Effector CD4-positive, alpha-beta T cell (primary cell): ENCODE measurements at places on chromosomes 11 and 22.
A peak's percentile ranks its signal among the peaks of the same experiment; 100 is the strongest.

DNA sequence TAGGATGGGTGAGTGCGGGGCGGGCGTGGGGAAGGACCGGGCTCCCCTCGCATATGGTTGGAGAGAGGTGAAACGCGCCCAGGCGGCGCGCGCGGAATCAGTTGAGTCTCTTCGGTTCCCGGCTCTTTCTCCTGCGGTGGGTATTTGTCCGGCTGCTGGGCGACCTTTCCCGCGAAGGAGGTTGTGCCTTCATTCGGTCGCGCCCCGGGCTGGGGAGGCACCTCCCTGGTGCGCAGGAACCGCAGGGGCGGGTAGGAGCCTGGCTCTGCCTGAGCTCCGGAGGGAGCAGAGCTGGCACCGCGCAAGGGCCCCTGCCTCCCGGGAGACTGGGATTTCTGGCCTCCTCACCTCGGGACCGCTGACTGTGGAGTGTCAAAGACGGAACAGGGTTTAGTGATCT, 27.5 kb downstream of the SAA4 start:
- DNase-seq: no peak

GRCh38 chr22:49721211-49721763, 106.4 kb downstream of the BRD1 start:
- no peak for DNase-seq

GRCh38 chr11:110757066-110757465, 44.8 kb upstream of the ARHGAP20 start:
- DNase-seq: no peak

DNA sequence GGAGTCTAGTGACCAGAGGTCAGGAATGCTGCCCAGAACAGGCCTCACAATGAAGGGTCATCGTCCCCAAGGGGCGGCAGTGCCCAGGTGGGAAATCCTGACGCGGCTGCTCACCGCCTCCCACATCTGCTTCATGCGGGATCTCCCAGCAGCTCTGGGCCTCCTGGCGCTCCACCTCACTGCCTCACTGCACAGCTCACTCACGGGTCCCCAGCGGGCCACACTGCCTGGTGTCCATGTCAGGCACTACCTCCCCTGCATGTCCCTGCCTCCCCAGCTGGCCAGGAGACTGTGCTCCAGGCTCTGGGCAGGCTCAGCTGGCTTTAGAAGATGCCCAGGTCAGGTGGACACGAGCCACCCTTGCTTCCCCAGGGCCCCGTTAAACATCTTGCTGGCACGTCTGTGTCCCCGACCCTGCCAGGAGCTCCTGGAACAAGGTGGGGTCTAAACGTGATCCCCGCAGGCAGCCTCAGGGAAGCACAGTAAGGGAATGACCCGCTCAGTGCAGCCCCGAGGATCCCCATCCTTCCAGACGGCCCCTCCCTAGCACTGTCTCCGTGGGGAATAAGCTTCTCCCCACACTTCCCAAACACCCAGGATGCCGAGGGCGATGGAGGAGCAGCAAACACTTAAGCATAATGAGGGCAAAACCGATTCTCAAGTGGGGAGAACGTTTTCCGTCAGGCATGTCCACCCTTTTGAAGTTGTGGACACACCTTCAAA, 93.2 kb downstream of the TRMU start:
- no peak for DNase-seq

GRCh38 chr22:22710719-22711531, 66.5 kb downstream of the GGTLC2 start:
- DNase-seq: peak; percentile 78

GRCh38 chr11:22415476-22415875, 77.3 kb downstream of the SLC17A6 start:
- no peak for DNase-seq

GRCh38 chr22:44098966-44099530, 74.9 kb downstream of the PARVB start:
- DNase-seq: no peak

GRCh38 chr11:12716816-12717215, 42.6 kb downstream of the TEAD1 start:
- no peak for DNase-seq

DNA sequence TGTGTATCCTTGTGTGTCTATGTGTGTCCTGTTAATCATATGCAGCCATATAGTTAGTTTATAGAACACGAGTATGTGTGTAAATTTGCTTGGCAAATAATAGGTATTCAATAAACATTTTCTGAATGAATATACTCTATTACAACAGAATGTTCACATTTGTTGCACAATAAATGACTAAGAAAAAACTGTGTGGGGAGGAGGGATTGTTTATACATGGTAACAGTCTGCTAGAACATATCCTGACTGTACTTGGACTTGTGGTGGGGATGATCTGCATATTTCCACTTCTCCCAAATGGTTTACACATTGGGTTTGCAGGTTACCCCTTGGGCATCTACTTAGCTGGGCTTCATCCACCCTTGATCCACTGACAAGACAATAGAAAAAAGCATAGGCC, 194.6 kb downstream of the INSC start:
- DNase-seq: no peak

- no peak for DNase-seq
These were observed 422 bp upstream of the LGR4 start for GRCh38 chr11:27473017-27473406.

DNA sequence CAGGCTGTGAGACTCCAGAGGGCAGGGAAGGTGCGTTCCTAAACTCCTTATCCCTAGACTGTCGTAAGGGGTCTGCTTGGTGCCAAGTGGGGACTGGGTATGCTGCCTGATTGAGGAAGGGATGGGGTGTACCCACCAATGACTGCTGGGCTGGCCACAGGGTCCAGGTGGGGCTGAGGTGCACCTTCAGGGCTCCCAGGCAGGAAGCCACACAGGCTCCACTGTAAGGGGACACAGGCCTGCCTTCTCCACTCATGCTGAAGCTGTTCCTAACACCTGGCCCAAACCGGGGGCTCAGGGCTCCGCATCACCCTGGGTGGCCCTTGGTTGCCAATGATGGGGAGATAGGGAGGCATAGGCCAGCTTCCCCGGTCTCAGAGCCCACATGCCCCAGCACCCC, 20.4 kb downstream of the CABP7 start:
- no peak for DNase-seq

- no peak for DNase-seq
These were observed 824.5 kb upstream of the RAG2 start for GRCh38 chr11:37422511-37422910.

DNA sequence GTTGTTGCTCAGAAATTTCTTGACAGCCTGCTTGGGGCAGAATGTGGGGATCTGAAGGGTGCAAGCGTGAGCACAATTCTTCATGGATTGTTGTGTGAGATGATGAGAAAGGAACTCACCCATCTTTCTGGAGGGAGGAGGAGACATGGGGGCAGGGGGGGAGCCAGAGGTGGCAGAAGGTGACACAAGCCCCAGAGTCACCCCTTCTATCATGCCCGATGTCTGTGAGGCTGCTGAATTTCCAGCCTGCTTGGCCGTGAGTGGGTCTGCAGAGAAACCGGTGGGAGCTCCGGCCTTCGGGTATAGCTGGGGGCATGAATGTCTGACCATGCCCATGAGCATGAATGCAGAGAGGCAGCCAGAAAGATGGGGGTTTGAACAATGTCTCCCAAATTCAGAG, 870.7 kb downstream of the TBC1D22A start:
- no peak for DNase-seq

DNA sequence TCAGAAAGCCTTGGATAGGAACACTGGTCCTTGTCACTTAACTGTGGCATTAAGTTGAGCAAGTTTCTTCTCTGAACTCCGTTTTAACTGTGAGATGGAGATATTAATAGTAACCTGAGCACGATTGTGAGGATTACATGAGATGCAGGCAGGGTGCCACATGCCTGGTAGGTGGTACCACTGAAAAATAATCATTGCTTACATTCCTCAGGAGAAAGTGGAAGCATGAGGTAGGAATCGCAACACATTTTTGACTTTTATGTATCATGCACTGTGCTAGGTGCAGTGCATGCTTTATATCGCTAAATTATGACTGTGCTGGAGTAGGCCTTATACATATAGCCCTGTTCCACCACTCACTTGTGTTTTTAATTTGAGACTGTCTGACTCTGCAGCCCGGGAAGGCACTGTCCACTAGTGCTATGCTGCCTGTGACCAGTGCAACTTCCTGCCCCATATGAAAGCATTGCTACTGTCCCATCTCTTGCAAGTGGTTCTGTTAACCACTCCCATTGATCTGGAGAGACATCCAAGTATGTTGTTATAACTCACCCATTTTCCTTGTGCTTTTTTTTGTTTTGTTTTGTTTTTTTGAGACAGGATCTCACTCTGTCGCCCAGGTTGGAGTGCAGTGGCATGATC, 1.0 kb downstream of the UQCR10 start:
- no peak for DNase-seq

- DNase-seq: no peak
These were observed 1.3 kb upstream of the SLC3A2 start for GRCh38 chr11:62879235-62879978.

DNA sequence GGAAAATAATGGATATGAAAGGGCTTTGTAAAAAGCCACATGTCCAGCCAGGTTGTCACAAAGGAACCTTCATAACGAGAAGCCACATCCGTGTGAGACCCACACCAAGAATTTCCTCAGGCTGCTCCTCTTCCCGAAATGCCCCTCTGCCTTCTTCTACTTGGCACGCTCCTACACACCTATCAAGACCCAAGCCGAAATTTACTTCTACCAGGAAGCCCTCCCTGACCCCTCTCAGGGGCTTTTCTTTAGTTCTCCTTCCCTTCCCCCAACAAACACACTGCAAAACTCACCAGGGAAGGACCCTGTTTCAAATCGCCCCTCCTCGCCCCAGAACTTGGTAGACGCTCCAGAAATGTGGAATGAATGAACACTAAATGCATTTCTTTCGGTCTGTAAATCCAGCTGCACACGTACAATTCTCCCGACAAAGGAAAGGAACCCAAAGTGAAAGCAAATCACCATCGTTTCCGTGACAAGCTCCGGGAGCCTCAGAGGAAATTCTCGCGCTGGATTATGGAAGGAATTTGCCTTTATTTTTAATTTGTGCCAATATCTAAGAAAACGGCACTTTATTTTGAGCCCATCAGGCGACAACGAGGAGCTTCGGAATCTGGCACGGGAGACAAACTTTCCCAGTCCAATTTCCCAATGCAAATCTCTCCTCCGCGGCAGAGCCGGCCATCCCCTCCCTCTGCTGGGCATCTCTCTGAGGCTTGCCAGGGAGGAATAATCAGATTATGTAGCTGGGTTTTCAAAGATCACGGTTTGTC, 13.2 kb upstream of the SHISAL1 start:
- no peak for DNase-seq

DNA sequence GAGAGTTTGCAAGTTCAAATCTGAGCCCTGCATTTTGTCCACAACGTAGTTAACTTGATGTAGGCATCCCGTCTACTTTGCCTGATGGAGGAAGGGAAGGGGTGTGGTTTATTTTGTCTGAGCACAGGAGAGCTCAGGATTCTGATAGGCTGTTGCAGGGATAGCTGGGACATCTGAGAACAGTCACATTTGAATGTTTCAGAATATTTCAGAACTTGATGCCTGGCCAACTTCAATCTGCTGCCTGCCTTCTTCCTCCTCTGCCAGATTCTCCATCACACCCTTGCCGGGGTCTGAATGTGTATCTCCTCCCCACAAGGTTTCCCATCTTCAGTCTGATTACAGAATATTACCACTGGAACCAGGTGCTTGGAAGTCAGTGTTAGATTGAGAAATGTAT, 51.6 kb downstream of the NTM start:
- DNase-seq: no peak

DNA sequence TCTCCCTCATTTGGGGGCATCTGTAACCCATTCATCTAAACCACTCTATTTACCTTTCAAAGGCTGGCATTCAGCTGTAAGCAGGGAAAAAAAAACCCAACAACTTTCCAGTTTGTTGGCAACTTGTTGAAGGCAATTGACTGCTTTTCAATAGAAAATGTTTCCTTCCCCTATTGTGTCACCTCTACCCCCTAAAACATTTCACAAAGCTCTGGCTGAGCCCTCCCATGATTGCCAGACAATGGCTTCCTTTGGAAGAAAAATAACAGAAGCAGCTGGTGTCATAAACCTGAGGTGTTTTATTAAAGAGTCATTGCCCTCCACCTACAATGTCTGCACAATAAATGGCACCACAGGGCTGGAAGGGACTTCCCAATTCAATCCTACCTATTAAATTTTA, 22.1 kb upstream of the PSMA1 start:
- no peak for DNase-seq

- no peak for DNase-seq
These were observed 32.3 kb downstream of the OR10A6 start for GRCh38 chr11:7898666-7899283.

DNA sequence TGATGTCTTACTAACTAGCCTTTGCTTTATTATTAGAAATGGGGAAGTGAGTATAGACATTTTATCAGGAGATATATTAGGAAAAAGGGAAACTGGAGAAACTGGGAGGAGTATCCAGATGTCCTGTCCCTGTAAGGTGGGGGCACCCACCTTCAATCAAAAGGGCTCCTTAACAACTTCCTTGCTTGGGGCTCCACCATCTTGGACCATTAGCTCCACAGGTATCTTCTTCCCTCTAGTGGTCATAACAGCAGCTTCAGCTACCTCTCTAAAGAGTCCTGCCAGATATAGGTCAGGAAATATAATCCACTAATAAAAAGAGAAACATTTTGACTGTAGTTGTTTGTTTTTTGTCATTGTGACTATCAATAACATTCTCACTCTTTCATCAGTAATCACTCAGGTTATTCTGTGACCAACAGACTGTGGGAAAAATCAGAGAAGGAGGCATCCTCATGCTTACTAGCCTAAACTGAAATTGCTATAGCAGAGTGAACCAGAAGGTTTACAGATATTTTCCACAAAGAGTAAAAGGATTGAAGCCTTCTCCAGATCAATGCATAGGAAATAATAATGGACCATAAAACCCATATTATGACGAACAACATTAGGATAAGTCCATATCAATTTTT, 10.4 kb downstream of the OR51B4 start:
- no peak for DNase-seq

DNA sequence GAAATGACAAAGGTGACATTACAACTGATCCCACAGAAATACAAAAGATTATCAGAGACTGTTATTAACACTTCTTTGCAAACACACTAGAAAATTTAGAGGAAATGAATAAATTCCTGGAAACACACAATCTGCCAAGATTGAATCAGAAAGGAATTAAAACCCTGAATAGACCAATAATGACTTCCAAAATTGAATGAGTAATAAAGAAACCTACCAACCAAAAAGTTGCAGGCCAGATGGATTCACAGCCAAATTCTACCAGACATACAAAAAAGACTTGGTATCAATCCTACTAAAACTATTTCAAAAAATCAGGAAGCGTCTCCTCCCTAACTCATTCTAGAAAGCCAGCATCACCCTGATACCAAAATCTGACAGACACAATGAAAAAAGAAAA, 17.2 kb downstream of the RAB38 start:
- DNase-seq: no peak

DNA sequence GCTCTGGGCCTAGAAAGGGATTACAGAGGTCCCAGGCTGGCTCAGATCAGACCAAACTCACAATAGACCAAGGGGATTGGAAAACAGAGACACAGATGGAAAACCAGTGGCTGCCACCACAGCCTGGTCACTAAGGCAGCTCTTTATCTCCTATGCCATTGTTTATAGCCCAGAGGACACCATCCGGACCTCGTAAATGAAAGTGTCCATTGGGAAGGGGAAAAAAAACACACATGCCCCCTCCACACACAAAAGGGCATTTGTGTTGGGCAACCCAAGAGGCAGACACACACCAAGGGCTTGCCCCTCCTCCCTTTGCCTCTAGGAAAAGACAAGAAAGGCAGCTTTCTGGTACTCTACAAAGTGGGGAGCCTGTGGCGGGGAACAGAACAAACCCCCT, 85.9 kb downstream of the GAB2 start:
- DNase-seq: no peak

- DNase-seq: no peak
These were observed 3.4 kb downstream of the SCGB1D4 start for GRCh38 chr11:62295504-62295903.
